ENCODE measurements at places on chromosomes 12 and 14.

GRCh38 chr12:40917561-40917960, 225.3 kb downstream of the CNTN1 start:
- no peak for DNase-seq

DNA sequence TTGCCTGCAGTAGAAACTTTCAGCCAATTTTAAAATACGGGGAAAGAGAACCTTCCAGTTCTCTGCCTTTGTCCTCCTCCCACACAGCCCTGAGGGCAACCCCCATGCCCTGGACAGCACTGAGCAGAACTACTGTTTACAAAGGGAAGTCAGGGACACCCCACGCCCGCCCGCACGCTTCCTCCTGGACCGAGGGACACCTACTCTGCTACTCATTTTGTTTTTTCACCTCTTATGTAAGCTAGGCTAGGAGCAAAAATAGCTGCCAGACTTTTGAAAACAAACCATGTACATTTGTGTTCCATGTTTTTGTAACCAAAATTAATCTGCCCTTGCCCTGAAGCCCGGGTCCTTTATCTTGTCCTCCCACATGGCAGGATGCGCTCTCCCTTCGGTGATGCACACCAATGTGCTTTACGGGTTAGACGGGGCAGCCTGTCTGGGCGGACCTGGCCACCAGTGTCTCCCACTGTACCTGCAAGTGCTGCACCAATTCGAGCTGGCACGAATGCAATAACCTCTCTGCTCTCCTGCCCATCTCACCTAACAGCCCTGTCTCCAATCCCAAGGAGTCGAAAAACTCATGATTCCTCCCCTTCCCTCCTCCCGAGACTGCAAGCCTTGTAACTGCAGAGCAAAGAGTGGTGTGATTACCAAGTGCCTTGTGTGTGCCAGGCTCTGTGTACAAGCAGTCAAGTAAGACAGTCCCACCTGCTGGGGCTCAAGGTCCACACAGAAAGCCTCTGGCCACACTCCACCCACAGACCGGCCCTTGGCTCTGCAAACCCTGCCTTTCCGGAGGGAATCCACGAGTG, 85.2 kb downstream of the CCDC88C start:
- DNase-seq, result no peak

DNA sequence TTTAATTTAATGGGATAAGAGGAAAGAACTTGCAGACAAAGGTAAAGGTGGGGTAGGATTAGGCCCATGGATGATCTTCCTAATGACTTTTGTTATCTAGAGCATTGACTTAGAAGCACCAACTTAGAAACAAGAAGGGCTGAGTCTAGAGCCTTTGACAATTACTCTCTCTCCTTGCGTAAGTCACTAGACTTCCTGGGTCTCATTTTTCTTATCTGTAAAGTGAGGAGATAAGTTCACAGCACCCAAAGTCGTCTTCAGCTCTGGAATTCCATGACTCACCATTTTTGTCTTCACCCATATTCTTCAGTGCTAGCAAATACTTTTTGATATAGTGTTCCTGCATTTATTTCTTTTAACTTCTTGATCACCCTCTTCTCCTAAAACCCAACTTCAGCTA, 75.7 kb downstream of the SSPN start:
- DNase-seq, result no peak

- DNase-seq, result no peak
Observed at GRCh38 chr12:68803948-68804656, 3.9 kb upstream of the MDM2 start.

DNA sequence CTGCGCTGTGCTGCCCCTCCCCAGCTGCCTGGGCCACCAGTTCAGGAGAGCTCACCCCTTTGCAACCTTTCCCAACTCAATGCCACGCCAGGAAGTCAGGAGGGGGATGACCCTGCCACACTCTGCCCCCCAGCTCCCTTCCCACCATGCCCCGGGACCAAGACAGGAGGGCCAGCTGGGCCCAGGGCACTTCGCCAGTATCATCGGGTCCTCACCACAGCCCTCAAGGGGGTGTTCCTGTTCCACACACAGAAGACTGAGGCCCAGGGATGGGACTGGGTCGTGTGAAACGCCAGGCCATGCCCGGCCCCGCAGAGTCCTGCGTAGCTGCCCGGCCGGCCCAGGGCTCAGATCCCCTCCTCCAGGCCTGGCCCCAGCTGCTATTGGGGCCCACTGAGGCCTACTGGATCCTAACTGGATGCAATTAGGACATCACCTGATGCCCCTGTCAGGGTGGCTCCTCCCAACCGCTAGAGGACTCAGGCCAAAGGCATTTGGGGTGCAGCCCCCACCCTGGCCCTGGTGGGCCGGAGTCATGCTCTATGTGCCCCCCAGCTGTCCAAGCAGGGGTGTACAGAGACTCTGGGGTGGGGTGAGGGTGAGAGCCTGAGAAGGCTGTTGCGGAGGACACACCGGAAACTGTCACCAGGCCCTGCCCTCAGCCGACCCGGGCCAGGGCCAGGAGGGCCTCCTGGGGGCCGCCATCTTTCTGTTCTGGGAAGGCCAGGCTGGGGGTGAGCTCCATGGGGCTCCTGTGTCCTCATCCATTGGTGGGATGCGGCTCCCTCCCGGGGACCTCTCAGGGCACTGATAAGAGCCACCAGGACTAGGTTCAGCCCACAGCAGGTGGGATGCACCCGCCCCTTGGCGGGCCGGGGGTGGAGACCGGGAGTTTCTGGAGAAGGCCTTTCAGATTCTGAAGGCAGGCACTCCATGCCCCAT, 29.3 kb upstream of the ANKRD9 start:
- no peak for DNase-seq

DNA sequence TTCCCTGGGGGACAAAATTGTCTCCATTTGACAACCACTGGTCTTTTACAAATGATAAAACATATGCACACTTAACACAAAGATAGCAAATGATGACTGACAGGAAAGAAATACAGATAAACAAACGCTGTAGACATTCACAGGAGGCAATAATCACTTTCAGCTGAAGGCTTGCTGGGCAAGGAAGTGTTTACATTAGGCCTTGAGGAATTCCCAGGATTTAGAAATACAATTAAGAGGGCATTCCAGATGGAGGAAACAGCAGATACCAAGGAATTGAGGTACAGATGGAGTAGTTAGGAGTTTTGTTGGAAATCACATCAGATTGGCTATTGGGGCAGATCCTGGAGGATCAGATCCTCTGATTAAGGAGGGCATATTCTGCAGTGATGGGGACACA, 93.9 kb downstream of the DYRK2 start:
- no peak for DNase-seq

DNA sequence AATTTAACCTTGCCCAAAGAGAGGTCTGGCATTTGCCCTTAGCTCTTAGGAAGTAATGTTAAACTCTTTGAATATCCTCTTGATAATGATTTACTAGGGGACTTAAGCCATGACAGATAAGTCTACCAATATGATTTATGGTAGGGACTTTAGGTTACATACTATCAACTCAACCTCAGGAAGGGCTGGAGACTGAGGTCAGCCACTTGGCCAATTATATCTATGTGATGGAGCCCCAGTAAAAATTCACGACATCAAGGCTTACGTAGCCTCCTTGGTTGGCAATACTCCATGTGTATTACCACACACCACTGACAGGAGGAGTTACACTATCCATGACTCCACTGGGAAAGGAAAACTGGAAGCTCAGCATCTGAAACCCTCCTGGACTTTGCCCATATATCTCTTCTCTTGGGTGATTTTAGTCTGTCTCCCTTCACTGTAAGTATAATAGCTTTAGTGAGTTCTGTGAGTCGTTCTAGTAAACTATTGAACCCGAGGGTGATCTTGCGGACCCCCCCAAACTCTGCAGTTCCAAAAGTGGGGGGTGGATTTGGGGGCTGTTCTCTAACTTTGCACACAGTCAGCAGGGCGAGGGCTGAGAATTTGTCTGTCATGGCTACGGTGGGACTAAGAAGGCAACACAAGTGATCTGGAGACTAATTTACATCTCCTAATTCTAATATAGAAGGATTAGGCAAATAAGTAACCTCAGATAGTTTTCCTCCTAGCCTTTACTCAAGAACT, 62.3 kb downstream of the R3HDM2 start:
- no peak for DNase-seq

DNA sequence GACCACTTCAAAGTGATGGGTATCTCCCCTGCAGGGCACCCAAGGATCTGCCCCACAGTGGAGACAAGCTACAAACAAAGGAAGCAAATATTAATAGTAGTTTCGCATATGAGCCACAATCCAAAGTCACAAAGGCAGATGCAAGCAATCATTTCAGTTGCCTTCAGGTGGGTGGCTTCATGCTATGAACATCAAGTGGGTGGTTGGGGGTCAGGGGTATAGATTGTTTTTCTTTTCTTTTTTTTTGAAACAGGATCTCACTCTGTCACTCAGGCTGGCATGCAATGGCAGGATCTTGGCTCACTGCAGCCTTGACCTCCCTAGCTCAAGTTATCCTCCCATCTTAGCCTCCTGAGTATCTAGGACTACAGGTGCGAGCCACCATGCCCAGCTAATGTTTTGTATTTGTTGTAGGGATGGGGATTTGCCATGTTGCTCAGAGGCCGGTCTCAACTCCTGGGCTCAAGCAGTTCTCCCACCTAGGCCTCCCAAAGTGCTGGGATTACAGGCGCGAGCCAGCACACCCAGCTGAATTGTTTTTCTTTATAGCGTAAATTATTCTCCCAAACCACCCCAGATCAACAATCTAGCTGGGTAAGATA, 13.4 kb upstream of the NT5DC3 start:
- no peak for DNase-seq

GRCh38 chr12:42767998-42768397, 178.5 kb upstream of the PRICKLE1 start:
- DNase-seq, result no peak

GRCh38 chr12:19273482-19274330, 144.2 kb downstream of the PLEKHA5 start:
- no peak for DNase-seq

- DNase-seq, result no peak
Observed at GRCh38 chr12:64824500-64825142, at the start of gene TBC1D30. TSS of gene TBC1D30 (plus strand) at chr12:64824647. CDS start at chr12:64824880, 233 bp downstream.

DNA sequence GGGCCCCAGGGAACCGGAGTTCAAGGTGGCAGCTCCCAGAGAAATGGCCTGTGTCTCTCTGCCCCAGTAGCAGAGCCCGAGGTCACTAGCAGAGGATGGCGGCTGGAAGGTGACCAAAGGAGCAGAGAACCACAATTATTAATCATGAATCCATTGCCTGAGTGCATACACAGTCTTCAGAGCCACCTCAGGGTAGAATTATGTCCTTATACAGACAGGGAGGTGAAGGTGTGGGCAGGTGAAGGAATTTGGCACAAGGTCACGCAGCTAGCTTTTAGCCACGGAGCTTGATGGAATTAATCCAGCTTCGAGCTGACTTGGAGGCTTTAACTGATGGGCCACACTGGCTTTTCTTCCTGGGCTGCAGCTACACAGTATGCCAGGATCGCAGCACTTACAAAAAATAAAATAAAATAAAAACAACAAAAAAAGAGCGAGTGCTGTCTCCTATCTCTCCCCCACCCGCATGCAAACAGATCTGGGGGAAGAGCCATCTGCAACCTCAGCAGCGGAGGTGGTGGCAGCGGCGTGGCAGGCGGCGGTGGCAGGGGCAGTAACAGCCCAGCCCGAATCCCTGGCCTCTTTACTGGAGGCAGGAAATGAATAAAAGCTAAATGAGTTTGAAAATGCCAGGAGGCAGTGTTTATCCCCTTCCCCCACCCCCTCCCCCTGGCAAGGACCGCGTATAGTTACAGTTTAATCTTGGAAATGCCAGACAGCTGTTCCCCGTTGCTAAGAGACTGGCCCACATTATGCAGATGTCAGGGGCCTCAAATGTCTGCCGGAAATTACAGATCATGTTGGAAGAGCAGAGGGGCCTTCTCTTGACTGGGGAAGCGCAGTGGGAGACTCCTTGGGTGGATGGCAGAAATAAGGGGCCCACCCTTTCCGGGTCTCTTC, 93.5 kb downstream of the LRRC74A start:
- DNase-seq, result no peak

DNA sequence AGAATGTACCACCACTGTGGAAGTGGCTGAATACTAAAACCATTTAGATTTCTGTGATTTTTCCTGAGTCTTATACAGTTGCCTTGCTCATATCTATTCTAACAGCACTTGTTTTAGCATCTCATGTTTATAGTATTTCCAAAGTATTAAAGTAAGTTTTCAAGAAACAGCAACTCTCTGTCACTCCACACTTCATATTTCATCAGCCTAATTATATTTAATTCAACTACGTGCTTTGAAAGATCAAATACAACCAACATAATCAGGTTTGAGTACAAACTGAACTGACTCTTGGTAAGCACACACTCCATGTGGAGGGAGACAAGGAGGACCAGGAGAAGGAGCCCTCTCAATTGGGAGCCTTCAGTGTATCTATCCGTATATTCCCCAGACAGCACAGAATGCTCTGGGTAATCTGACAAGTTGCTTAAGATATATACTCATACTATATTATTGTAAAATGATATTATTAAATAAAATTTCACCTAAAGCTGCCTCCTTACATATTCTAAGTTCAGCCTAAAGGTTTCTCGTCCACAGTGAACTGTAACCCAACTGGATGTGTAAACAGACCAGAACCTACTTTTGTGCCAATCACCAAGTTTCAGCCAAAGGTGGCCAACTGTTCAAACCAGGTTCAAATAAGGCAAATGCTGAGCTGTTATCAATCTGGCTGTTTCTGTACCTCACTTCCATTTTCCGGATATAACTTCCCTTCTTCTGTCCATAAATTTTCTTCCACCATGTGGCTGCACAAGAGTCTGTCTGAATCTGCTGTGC, 105.0 kb upstream of the RASSF8 start:
- DNase-seq, result no peak

GRCh38 chr12:117596968-117597367, 235.5 kb upstream of the NOS1 start:
- DNase-seq, result peak; percentile 20

GRCh38 chr12:21336656-21337055, 1.9 kb upstream of the SLCO1A2 start:
- DNase-seq, result no peak

DNA sequence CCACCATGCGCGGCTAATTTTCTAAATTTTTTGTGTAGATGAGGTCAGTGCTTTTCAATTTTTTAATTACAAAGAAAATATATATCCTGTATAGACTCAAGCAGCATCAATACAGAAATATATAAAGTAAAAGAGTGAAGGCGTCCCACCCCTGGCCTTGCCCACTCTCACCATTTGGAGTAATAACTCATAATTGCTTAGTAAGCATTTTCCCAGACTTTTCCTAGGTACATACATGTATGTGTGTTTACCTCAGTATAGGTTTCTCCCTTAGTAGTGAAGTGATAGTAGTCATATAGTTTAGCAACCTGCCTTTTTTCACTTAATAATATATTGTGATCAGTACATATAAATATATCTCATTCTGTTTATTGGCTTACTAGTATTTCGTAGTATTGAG, 200.1 kb downstream of the NUBPL start:
- DNase-seq, result no peak

- no peak for DNase-seq
Observed at GRCh38 chr12:66596199-66596598, 82.7 kb downstream of the GRIP1 start.

- DNase-seq, result no peak
Observed at GRCh38 chr12:58148405-58148804, 207.0 kb downstream of the ATP23 start.

DNA sequence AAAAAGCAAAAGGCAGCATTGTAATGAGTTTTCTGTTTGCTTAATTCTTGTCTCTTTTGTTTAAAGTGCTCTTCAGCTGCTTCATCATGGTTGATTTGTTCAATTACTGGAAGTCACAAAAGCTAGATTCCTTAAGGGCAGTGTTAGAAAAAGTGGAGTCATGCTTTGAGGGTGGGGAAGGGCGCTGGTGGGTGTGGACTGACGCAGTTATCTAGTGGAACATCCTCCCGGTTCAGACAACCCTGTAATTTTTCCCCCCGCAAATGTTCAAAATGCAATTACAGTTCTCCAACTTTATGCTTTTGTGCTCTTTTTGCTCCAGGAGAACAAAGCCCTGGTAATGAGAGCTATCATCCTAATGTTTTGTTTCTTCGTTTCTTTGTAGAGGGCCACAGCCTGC, 2.1 kb downstream of the AKAP6 start:
- no peak for DNase-seq

All from Panc1 (cell line).